ENCODE measurements at places on chromosomes 11 and 22. TPM values are rescaled to one million over a fixed set of nuclear protein-coding genes. Genes with fewer than 3 reads are reported as not detected.

GRCh38 chr22:29193021-29193420 is 12.7 kb upstream of the EMID1 start:
- no peak for DNase-seq

Gene OR5B21
- total RNA-seq: not detected

DNA sequence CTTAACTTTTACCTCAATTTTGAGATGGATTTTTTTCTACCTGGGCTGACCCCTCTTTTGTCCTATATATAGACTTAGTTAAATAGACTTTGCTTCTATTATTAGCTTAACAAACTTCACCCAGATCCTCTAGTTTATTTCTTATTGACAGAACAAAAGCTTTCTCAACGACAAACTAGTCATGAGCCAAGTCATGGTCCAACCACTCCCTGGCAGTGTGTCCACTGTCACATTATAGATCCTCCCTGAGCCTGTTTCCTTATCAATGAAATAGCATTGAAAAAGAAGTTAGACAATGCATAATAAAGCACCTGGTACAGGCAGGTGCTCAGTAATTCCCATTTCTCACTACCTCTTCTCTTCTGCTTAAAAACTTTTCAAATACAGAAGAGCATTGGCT is 155.1 kb downstream of the SPON1 start:
- DNase-seq: no peak

GRCh38 chr11:127440616-127441015 is 440.0 kb upstream of the KIRREL3 start:
- no peak for DNase-seq

Gene ISX
- not detected for total RNA-seq

Gene SLC43A3
- total RNA-seq: 21.4 TPM

Gene OR5L1
- total RNA-seq: not detected

- no peak for DNase-seq
These were observed 25.8 kb upstream of the LMO1 start for GRCh38 chr11:8289492-8289918.

GRCh38 chr11:68373189-68373814 is 60.9 kb downstream of the LRP5 start:
- DNase-seq: no peak

Gene GLB1L2
- not detected for total RNA-seq

Gene SYT9
- not detected for total RNA-seq

Gene ZNF280B
- total RNA-seq: 0.78 TPM

Gene POLA2
- total RNA-seq: 9.2 TPM

DNA sequence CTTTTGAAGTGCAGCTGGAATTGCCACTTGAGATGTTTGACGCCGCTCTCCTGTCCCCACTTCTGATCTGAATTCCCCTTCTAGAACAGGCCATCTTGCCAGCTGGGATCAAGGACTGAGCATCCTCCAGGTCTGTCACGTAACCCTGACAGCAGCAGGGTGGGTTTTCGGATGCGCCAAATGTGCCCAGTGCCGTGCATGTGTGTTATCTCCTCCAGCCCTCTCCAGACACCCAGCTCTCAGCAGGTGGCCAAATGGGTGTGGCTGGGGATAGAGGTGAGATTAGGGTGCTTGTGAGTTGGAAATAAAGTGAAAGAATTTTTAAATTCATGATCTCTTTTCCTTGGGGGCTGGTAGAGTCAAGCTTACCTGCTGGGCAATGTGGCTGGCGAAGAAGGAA is 3.3 kb downstream of the OSBP2 start:
- DNase-seq: no peak

- DNase-seq: peak; percentile 98
These were observed 1.3 kb downstream of the EHBP1L1 start for GRCh38 chr11:65576867-65577755.

- no peak for DNase-seq
These were observed 27.8 kb downstream of the ANO1 start for GRCh38 chr11:70105755-70106571.

Gene CD3D
- total RNA-seq: not detected

DNA sequence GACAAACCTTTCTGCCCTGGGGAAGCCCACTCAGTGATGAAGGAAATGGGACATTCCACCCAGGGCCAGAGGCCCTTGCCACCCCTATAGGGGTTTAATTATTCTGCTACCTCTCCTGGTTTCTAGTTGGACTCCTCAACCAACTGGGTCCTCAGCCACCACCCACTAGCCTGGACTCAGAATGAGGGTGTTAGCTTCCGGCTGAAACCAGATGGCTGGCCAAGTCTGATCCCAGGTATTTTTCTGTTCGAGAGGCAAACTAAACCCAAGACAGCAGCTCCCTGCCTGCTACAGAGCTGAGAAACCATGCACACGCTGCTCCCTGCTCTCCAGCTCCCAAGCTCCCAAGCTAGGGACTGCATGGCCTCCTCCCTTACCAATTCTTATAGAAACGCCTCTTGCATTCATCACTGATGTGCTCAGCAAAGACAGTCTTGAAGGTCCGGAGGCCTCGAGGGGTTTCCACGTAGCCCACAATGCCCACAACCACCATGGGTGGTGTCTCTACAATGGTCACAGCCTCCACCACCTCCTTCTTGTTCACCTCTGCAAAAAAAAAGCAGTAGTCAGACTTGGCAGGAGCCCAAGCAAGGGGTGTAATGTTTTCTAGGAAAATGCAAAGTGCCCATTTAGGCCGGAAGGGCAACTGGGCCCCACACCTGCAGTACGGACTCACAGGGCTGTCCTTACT is 2.2 kb downstream of the RPL3 start:
- no peak for DNase-seq

- no peak for DNase-seq
These were observed 30.1 kb downstream of the SMCO4 start for GRCh38 chr11:93512949-93513667.

Gene FGF19
- total RNA-seq: not detected

DNA sequence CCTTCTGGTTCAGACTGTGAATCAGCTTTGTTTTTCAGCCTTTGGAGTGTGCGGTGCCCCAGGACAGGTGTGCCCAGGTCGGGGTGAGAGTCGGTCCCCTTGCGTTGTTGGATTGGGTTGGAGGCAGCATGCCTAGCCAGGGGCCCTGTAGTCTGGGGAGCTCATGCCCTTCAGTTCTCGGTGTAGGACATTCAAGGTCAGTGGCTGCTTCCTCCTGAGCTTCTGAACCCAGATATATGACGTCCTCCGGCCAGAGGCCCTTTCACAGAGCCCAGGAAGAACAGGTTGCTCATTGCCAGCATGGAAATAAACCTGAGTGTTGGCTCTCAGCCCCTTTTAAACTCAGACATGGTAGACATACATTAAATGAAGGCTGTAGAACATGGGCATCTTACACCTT is 2.7 kb downstream of the CSRP3 start:
- no peak for DNase-seq

DNA sequence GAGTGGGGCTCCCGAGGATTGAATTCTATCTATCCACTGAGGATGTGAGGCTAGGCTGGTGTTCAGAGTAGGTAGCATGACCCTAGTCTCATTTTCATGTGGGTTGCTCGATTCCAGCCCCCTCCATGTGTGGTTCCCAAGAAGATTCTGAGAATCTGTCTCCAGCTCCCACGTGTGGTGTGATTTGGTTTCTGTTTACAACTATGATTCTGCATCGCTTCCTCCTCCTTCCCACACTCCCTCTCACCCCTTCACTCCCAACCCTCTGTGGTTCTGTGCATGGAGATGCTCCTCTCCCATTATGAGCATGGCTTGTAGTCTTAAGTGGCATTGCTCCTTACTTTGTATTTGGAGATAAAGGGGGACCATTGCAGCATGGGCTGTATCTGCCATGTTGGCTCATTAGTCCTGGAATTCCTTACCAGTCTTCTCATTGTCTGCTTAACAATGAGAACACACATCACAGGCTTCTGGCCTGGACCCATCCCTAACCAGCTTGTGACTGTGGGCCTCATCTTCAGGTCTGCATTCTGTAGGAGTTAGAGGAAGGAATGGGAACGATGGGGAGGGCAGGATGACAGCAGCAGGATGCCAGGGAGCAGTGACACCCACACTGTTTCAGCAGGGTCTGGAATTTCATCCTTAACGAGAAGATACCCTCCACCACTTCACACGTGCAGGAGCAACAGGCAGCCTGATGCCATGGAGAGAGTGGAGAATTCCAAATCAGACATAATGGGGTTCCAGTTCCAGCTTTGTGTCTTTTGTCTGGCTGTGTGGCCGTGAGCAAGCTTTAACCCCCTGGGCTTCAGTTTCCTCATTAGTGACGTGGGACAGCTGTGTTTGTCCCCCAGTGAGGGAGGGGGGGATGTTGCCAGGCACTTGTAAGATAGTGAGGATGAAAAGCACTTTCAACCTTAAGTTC is 86.0 kb downstream of the CCDC81 start:
- no peak for DNase-seq

Gene LUZP2
- not detected for total RNA-seq

- DNase-seq: peak; percentile 54
These were observed 25.5 kb upstream of the GRK2 start for GRCh38 chr11:67240576-67241389.

DNA sequence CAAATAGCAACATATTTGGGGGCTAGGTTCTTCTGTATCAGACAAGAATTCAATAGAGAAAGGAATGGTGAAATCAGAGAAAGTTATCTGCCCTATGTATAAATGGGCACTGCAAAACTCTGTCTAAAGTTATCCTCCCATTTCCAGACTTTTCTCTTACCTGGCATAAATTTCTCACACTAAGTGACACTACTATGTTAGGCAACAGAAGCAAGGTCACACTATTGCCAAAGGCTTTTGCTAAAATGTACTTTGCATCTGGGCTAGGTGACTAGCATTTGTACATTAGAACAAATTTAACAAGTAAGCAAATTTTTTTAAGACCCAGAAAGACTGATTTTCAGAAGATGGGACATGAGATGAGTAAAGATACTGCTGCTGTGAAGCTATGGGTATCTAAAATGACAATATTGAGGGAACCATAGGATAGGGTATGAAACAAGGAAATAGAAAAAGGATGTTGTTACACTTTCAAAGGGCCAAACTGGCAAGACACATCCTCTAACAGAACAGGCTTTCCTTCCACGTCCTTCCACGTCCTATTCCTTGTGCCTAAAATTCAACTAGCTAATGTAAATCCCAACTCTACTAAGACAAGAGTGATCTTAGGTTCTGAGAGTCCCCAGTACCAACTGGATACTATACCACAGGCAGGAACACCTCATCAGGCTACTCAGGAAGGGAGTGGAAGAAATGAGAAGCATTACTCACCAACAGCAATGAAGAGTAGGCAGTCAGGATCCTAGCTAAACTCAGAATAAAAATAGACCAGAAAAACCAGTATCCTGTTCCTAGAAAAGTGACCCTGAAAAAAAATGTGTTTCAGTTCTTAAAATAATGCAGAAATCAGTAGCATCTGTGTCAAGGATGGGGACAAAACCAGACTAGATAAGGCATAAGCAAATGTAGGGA is 22.6 kb downstream of the GDPD4 start:
- DNase-seq: no peak

Gene YAP1
- 89.4 TPM for total RNA-seq

- peak; percentile 94 for DNase-seq
These were observed 548 bp downstream of the PYGM start for GRCh38 chr11:64759131-64759721.

DNA sequence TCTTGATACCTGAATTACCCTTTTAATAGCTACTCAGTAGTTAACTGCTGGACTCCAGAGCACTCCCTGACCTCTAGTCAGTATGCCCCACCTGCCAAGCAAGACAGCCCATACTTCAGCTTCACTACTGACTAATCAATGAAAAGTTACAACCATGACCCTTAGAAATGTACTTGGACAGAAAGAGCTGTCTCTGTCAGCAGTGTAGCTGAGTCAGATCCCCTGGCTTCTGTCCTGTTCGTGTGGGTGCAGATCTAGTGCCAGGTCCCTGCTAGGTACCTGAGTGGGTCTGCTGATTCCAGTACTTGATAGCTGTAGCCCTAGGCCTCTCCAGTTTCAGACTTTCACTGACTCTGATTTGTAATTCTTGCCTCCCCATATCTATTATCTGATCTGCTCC is 265.8 kb upstream of the POU2AF2 start:
- no peak for DNase-seq

GRCh38 chr11:8122173-8122764 is 41.3 kb downstream of the TUB start:
- no peak for DNase-seq

DNA sequence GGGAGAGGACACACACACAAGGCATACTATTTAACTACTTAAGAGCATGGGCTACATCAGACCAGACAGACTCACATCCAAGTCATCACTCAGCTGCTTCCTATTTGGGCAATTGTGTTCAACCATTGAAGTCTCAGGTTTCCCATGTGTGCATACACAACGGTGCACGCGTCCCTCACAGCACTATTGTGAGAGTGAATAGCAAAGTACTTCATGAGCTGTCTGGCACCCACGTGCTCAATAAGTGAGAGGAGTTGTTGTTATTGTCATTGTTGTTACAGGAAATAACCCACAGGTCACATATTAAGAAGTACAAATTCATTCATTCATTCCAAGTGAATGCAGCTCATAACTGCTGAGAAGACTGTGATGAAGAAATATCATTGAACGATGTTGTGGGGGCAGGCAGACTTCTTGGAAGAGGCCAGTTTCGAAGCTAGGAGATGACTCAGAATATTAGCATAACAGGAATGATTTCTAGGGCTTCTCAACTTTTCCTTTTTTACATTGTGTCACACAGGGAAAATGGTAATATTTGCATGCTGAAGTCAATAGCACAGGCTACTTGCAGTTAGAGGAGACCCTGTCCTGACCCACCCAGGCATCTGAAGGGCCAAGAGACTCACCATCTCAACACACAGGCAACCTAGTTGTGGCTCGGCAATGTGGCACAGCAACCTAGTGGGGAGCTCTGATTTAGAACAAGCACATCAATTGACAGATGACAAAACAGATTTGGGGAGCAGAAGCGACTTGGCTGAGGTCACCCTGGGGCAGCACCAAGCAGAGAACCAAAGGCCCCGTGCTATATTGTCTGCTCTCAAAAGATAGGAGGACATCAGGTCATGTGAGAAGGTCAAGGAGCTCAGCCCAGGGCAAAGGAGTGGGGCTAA is 606.0 kb downstream of the BUD13 start:
- DNase-seq: no peak

Gene DDTL
- total RNA-seq: 0.88 TPM

Gene NRIP3
- 0.10 TPM for total RNA-seq

DNA sequence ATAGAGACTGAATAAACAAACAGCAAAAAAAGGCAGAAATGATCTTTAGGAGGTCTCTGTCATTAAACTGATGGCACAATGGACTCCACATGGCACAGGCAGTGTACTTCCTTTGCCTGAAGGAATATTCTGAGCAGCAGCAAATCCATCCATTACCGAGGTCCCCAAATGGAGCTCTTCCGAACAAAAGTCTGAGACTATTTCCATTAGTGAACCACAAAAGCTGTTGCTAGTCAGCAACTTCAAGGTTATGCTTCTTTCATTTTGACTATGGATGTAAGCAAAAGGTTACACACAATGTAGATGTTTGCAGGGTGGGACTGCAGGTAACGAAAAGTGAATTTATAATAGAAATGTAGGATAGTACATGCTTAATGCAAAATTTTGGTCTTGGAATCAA is 14.5 kb downstream of the NARS2 start:
- DNase-seq: no peak

DNA sequence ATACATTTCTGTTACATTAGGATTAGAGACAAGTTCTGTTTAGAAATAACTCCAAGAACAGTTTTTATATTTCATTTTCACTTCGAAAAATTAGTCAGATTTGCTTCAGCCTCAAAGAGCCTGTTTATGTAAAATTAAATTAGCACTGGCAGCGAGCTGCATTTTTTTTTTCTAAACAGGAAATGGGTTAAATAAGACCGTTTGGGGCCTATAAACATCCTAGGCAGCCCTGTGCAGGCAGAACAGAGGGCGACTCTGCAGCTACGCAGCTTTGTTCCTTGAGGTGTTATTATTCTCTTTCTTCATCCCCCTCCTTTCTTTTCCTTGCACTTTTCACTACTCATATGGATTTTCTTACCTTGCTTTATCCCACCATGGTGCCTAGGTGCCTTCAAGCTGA is 48.7 kb downstream of the CWC15 start:
- no peak for DNase-seq

GRCh38 chr11:113840932-113841664 is 34.3 kb downstream of the USP28 start:
- DNase-seq: no peak

All from gastrocnemius medialis (tissue), 4 donors.